ENCODE measurements at places on chromosomes 4 and X.
A peak's percentile ranks its signal among the peaks of the same experiment; 100 is the strongest.

GRCh38 chr4:147578051-147578476, 39.1 kb upstream of the TMEM184C start:
- peak; percentile 70 for DNase-seq

GRCh38 chrX:49147936-49148335, 14.6 kb upstream of the MAGIX start:
- no peak for DNase-seq

DNA sequence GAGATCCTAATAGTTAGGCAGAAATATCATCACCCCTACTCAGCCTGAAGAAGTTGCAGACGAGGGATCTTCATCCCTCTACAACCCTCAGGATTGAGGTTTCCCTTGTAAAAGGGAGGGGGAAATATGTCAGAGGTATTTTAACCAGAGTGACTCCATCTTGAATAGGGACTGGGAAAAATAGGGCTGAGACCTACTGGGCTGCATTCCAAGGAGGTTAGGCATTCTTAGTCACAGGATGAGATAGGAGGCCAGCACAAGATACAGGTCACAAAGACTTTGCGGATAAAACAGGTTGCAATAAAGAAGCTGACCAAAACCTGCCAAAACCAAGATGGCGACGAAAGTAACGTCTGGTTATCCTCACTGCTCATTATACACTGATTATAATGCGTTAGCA, 17.5 kb downstream of the IL13RA2 start:
- DNase-seq, result no peak

DNA sequence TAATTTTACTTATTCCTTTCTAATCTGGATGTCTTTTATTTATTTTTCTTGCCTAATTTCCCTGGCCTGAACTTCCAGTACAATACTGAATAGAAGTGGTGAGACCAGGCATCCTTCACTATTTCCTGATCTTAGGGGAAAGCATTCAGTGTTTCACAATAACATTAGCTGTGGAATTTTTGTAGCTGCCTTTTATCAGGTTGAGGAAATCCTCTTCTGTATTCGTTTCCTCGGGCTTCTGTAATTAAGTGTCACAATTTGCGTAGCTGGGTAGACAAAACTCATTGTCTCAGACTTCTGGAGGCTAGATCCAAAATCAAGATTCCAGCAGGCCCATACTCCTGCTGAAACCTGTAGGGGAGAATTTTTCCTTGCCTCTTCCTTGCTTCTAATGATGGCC, 598.4 kb upstream of the FTHL17 start:
- no peak for DNase-seq

GRCh38 chrX:27229721-27230120, 233.4 kb downstream of the PPP4R3C start:
- DNase-seq, result no peak

- DNase-seq, result no peak
Observed at GRCh38 chr4:22099896-22100295, 151.3 kb upstream of the KCNIP4 start.

DNA sequence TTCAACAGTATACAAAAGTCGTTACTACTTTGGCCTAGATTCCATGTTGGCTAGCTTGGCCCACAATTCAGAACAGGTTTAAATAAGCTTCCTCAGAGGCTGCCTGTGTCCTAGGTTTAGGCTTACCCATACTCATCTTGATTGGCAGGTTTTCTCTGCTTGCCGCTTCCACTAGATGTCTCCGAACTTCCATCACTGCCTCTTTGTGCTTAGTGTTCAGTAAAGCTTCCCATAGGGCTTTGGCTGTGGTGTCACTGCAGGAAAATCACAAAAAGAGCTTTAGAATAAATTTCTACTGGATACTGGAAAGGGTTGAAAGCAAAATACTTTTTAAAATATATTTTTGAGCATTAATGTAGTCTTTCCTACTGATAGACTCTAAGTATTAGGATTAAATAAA, 52.4 kb downstream of the SCFD2 start:
- DNase-seq, result no peak

DNA sequence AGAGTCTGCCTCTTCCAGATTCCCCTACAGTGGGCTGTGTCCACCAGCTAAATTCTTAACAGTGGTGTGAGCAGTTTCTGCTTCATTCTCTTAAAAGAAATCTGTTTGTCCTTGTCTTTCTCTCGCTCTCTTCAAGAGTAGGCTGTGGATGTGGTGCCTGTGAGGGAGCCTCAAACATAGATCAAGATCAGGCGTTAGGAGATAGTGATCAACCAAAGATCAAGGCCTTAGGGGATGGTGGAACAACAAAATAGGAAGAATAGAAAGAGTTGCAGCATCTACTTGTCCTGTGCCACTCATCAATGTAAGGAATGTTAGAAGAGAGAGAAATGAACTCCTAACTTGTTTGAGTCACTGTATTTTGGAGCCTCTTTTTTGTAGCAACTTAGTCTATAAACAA, 144.2 kb downstream of the AASDH start:
- no peak for DNase-seq

GRCh38 chr4:24644983-24645764, 60.8 kb upstream of the DHX15 start:
- DNase-seq, result no peak

GRCh38 chr4:52957220-52957686, 95.1 kb downstream of the RASL11B start:
- no peak for DNase-seq

DNA sequence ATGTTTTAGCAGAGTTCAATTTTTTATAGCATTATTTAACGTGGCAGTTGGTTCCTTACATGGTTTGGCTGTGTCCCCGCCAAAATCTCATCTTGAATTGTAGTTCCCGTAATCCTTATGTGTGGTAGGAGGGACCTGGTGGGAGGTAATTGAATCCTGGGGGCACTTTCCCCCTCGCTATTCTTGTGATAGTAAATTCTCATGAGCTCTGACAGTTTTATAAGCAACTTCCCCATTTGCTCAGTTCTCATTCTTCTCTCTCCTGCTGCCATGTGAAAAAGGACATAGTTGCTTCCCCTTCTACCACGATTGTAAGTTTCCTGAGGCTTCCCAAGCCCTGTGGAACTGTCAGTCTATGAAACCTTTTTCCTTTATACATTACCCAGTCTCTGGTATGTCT, 329.5 kb downstream of the GRIA2 start:
- no peak for DNase-seq

GRCh38 chrX:109928596-109929335, 74.1 kb upstream of the TMEM164 start:
- no peak for DNase-seq

- no peak for DNase-seq
Observed at GRCh38 chrX:10401239-10401638, 219.1 kb downstream of the MID1 start.

- DNase-seq, result no peak
Observed at GRCh38 chrX:108640817-108641216, 95.5 kb downstream of the IRS4 start.

DNA sequence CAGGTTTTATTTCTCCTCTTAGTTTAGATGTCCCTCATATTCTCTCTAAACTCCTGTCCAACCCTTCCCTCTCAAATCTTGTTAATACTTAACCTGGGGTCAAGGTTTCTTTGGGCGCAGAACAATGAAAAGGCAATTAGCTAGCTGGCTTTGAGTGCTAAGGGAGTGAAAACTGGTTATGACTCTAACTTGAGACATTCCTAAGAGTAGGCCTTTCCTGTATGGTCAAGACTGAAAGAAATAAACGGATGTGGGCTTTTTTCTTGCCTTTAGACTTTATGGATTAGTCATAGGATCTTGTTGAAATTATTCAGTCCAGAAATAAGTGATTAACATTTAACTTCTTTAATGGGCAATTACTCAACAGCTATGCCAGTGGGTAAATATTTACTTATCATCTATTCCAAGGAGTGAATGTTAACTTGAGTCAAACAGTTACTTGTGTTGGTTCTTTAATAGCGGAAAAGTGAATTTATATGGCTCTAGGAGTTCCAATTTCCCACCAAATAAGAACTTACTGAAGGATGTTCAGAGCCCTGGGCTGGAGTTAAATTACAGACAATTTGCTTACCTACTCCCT, 141.7 kb upstream of the SCML1 start:
- DNase-seq, result peak; percentile 35

GRCh38 chr4:140930011-140930410, 173.8 kb upstream of the TBC1D9 start:
- DNase-seq, result no peak

DNA sequence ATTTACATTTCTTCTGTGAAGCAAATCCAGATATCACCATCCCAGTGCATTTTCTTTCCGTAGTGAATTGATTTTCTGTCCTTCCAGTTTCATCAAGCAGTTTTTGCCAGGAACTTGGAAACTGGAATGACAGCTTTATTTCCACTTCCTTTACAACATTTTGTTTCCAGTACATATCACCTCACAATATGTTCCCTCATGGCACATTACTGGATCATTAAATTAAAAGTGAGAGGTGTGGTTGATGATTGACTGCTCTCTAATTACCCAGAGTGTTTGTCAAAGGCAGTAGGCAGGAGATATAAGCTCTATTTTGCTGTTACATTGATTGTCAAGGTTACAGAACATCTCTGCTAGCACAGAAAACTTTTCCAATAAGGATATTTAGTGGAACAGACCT, 22.3 kb upstream of the ACE2 start:
- no peak for DNase-seq

DNA sequence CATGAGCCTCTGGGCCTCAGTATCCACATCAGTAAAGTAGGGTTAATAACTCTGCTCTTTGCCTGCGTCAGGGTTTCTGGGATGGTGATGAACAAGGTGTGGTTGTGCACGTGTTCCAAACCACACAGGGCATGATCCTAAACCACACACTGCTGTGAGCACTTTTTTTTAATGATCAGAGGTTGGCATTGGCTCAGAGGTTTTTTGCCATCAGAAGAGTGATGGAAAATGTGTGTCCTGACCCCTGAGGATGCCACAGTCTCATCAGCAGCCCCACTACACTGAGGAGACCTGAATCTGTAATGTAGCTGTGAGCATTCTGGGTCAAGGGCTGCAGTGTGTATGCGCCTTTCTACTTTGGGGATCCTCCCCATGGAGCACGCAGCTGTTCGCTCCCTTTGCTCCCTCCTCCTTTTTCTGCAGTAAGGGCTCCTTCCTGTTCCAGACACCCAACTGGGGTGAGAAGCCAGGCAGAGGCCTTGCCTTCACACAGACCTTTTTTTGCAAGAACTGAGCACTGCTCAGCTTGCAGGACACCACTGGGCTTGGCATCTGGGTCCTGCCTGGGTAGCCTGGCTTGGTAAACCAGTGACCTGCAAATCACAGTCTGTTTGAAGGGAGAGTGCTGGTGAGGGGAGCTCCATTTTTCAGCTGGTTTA, 87.5 kb downstream of the MAMLD1 start:
- DNase-seq, result no peak
